ENCODE measurements at places on chromosomes 5 and 9.

- DNase-seq: no peak
Observed at GRCh38 chr9:16278326-16278999, 592.0 kb downstream of the BNC2 start.

GRCh38 chr9:35852876-35853865, 17.0 kb downstream of the OR13J1 start:
- no peak for DNase-seq

GRCh38 chr9:106286249-106286648, 576.7 kb upstream of the ZNF462 start:
- no peak for DNase-seq

DNA sequence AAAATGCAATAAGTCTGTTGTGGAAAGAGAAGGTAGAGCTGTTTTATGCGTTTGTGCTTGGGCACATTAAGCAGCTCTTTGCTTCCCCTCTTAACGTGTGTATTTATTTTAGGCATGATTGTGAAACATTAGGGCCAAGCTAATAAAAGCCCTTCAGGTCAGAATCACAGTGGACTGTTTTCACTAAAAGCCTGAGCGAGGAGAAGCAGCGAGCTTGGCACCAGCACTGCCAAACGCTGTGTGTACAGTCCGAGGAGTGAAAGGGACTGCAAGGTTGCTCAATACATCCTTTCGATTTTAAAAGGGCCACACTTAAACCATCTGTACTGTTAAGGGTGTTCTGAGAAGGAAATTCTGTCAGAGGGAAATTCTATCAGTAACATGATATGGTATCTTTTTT, 107.2 kb upstream of the CKMT2 start:
- no peak for DNase-seq

DNA sequence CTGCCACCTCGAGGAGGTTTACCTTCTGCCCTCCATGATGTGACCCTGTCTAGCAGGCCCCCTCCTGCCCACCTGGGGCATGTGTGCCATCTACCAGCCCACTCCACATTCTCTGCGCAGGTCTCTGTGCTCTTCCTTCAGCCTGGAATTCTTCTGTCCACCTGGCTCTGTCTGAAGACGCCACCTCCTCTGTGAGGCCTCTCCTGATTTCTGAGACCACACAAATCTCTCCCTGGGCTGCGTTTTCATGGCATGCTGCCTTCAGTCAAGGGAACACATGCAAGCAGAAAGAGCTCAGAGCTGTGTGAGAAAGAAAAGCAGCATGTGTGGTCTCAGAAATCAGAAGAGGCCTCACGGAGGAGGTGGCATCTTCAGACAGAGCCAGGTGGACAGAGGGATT, 22.1 kb downstream of the FOXE1 start:
- DNase-seq: no peak

DNA sequence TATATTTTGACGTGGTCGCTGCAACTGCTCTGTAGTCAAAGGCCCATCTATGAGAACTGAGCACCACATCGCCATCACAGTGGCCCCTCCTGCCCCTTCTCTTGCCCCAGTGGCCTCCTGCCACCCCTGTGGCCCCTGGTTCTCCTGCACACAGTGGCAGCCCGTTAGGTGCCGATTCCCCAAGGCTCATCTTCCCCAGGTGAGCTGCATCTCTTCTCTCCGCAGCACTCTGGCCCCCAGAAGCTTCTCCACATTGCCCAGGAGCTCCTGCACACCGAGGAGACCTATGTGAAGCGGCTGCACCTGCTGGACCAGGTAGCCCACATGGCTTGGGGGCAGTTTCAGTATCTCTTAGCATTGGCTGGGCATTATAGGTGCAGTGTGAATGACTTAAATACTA, 55.4 kb downstream of the FGD3 start:
- DNase-seq: no peak

DNA sequence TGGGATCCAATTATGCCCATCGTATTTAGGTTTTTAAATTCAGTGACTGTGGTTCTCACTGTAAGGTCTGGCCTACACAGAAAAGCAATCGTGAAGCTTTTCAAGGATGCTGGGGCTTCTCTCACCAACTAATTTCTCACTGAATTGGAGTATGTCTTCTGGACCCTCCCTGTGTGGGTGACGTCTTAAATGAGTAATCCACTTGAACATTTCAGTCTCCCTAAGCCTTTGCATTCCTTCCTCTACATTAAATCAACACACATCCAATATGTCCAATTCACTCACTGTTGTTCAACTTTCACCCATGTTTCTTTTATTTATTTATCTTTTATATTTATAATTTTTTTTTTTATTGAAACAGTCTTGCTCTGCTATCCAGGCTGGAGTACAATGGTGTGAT, 12.5 kb upstream of the BTF3 start:
- DNase-seq: no peak

DNA sequence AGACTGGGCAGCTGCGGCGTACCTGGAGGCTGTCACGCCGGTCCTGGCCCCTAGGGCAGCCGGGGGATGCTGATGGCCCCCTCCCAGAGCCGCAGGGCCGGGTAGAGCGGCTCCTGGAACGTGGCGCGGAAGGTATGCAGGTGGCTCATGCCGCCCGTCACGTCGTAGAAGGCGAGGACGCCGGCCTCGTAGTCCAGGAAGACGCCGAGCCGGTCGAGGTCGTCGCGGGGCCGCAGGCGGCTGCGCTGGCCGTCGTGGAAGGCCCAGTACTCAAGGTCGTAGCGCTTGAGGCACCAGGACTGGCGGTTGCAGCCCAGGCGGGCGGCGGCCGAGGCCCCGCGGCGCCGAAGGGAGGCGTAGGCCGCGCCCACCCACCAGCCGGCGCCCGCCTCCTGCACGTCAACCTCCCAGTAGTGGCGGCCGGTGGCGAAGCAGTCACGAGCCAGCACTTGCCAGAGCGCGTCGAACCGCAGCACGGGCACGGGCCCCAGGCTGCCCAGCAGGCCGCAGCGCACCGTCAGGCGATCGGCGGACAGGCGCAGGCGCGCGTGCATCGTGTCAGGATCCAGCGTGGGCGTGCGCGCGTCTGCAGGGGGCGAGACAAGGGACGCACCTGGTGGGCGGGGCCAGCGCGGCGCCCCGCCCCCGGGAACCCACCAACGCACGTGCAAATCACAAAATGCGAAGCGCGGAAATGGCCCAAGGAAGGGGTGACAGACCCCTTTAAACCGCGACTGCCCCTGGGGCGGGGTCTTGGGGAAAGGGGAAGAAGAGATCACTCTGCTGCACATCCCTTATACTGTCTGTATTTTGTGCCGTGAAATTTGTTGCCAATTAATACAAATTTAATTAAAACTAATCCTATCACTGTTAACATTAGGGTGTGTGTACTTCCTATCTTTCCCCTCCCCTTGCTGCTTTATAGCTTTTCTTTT, 31.2 kb downstream of the NANS start:
- DNase-seq: no peak

GRCh38 chr5:136190904-136191303, 2.1 kb downstream of the SMIM32 start:
- DNase-seq: no peak

GRCh38 chr9:105333076-105333475, 88.6 kb downstream of the SLC44A1 start:
- DNase-seq: no peak

- no peak for DNase-seq
Observed at GRCh38 chr5:92713335-92713743, 867.7 kb downstream of the NR2F1-AS1 start.

GRCh38 chr9:13726746-13727145, 447.3 kb upstream of the MPDZ start:
- DNase-seq: no peak

DNA sequence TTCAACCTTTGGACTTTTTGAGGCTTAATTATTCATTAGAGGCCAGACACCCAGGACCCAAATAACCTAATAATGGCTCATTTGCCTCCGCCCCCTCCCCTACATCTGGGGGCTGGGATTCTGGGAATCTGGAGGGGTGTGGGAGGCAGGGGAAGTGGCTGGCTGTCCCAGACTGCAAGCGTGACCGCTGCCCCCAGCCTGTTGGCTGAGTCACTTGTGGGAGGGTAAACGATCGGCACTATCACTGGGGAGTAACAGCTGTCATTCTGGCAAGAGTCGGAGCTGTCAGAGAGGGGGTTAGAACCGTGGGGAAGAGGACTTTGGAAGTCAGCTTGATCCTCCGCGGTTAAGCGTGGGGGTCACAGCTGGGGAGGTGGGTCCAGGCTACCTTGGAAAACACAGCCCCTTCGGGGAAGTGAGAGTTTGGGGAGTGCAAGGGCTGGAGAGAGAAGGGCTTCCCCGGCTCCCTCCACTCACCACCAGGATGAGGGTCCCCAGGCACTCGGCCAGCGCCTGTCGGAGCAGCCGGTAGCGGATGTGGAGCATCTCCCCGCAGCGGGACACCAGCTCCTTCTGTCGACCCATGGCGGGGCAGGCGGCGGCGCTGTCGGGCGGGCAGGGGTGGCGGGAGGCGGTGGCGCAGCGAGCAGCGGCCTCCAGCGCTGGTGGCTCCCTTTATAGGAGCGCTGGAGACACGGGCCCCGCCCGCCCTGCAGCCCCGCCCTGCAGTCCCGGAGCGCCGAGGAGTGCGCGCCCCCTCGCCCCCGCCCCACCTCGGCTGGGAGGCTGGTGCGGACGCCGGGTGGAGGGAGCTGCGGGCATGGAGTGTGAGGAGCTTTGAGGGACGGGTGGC, at the start of gene AQP3:
AQP3 (minus strand) TSS at position 648 of the 853 bp plus-strand sequence; CDS start at position 585, 63 bp downstream.
- DNase-seq: peak; percentile 84

GRCh38 chr9:133130685-133131244, 9.7 kb upstream of the RALGDS start:
- no peak for DNase-seq

Data from K562 (cell line).